ENCODE measurements at places on chromosomes 1 and 21.

GRCh38 chr1:176919386-176920378 is 244.8 kb downstream of the ASTN1 start:
- DNase-seq, result no peak

DNA sequence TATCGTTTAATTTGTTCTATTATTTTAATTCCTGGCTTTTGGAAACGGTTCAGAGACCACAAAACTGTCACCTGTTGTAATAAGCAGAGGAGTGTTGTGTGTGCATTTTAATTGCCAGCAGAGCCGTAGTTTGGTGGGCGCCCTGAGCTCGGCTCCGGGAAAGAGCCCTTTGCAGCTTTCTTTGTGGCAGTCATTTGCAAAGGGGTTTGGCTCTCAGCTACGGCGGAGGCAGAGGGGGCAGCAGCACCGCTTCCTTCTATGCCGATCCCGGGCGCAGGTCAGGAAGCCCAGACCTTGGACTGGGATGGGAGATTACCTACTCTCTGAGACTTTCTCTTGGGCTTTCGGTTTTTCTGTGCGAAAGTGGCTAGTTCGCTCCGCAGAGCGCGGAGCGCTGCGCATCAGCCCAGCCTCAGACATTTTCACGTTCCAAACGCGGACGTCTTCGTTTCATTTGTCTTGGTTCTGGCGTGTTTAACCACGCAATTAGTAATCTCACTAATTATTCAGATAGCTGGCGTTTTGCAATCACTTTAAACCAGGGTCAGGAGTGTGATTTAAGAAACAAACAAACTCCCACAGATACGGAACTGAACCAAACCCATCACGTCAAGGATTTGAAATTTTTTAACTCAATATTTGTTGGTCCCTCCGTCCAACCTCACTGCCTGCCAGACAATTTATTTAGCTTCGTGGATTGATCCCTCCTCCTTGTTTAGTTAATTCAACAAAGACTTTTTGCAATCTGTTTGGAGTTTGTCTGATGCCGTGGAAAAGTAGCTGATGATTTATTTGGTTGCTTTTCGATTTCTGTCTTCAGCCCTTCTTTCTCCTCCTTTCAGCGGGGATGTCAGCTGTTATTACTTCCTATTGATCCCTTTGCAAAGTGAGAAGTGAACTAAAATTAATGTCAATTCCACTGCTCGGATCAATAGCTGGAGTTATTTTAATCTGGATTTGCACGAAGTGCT is 3.9 kb downstream of the RNF220 start:
- no peak for DNase-seq

GRCh38 chr1:161054805-161055204 is 9.0 kb upstream of the USF1 start:
- DNase-seq, result no peak

DNA sequence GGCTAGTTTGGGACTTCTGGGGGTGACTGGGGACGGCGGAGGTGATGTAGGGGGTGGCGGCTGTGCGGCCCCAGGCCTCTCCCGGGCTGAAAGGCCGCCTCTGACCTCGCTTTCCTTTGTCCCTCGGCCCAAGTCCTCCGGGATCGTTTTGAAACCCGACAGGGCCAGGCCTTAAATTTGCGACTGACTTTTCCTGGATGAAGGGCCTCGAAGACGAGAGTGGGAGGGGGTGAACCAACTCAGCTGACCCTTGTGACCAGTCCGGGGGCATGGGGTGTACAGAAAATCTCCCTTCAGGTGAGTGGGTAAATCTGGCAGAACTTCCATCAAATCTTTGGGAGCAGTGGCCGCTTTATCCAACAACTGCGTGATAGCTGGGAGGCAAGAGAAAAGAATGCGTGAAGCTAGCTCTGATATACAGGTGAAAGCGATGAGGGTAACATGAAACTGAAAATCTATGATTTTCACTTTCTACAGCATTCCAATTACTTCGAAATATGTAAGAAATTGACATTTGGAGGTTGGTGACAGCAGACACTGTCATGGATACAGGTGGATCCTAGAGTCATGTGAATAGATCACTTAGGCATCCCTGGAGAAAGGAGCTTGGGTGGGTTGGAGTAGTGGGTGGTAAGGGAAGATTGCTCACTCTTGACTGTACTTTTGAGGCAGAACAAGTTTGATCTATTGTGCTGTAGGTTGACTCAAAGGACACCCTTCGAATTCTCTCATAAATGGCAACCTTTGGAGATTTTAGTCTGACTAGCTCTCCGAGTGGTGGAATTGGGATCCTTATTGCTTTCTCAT is 885 bp downstream of the AHCYL1 start:
- no peak for DNase-seq

- no peak for DNase-seq
These were observed 60.5 kb upstream of the PRMT6 start for GRCh38 chr1:106995970-106996369.

DNA sequence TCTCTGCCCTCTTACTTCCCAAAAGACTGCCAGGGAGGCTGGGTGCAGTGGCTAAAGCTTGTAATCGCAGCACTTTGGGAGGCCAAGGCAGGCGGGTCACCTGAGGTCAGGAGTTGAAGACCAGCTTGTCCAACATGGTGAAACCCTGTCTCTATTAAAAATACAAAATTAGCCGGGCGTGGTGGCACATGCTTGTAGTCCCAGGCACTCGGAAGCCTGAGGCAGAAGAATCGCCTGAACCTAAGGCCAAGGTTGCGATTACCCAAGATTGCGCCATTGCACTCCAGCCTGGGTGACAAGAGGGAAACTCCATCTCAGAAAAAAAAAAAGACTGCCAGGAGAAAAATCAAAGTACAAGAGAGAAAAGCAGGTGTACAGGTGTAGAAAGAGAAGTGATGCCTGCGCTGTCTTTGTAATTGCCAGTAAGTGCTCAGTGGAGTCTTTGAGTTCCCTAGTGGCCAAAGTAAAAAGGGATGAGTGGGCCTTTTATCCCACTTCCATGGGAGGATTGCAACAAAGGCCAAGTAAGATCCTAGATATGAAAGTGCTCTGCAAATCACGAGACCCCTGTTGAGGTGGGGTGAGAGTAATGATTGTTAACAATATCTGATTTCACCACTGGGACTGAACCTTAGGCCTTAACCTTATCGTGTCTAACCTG is 94.7 kb upstream of the WNT4 start:
- DNase-seq, result no peak

DNA sequence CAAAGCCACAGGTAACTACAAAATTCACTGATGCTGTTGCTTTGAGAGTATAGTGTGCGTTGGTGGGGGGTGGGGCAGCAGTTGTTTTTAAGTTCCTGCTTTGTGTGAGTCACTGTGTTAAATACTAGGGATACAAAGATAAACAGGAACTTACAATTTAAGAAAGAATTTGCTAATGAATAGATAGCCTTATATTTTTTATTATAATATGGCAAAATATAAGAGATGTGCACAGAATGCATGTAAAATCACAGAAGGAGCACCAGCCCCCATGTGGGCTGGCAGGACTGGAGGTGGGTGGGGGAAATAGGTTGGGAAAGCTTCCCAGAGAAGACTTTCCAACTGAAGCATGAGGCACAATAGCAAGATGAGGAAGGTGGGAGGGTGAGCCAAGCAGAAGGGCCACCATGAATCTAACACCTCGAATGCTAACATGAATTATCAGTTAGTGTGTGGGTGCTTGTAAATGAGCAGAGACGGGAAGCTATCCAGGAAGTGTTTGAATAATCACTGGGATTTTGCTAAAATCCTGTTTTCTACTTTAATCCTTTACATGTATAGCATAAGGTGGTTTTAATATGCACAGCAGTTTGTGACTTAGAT is 57.0 kb upstream of the RAVER2 start:
- DNase-seq, result no peak

DNA sequence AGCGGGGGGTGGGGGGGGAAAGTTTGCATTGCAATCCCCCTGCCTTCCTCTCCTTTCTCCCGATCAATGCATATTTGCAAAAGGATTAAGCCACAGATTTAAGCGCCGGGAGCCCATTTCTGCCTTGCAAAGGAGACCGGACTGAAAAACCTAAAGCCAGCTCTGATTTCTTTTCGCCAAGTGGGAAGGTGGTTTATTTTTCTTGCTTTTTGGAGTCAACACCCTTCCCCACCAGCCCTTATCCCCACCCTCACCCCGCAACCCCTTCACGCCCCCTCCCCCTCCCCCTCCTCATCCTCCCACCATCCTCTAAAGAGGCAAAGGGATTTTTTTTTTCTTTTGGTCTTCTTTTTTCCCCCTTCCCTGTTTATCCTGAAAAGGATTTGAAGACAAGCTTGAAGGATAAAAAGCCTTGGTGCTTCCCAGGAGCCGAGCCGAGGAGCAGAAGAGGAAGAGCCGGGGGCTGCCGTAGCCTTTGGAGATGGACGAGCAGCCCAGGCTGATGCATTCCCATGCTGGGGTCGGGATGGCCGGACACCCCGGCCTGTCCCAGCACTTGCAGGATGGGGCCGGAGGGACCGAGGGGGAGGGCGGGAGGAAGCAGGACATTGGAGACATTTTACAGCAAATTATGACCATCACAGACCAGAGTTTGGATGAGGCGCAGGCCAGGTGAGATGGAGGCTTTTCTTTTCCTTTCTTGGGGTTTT is 513 bp downstream of the PBX1 start:
- no peak for DNase-seq

GRCh38 chr1:184080309-184080708 is 28.8 kb downstream of the TSEN15 start:
- DNase-seq, result no peak

GRCh38 chr21:28752131-28752530 is 240.5 kb downstream of the LTN1 start:
- no peak for DNase-seq

GRCh38 chr1:16250524-16251251 is 13.7 kb upstream of the CPLANE2 start:
- DNase-seq, result no peak

GRCh38 chr1:23007106-23007505 is 8.5 kb downstream of the TEX46 start:
- DNase-seq, result no peak

DNA sequence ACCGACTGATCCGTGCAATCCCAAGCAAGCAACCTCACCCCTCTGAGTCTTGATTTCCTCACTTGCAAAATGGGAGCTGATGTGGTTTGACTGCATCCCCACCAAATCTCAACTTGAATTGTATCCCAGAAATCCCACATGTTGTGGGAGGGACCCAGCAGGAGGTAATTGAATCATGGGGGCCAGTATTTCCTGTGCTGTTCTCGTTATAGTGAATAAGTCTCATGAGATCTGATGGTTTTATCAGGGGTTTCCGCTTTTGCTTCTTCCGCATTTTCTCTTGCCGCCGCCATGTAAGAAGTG is 58.4 kb downstream of the FHAD1 start:
- no peak for DNase-seq

DNA sequence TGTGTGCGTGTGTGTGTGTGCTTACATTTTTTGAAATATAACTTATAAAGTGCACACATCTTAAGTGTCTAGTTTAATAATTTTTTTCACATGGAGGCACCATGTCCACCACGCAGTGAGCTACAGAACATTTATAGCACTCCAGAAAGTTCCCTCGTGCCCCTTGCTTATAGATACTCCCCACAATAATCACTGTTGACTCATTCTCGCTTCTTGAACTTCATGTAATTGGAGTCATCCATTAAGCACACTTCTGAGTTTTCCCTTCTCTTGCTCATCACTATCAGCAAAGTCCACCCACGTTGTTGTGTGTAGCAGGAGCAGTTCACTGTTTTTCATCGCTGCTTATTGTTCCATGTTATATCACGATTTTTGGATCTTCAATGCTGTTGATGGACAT is 78.4 kb upstream of the DISP3 start:
- DNase-seq, result no peak

DNA sequence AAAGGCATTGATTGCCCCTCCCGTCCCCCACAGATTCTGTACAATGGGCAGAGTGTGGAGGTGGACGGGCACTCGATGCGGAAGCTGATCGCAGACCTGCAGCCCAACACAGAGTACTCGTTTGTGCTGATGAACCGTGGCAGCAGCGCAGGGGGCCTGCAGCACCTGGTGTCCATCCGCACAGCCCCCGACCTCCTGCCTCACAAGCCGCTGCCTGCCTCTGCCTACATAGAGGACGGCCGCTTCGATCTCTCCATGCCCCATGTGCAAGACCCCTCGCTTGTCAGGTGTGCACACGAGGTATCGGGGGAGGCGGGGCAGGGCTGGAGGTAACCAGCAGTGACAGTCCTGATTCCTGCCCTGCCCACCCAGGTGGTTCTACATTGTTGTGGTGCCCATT is 44.8 kb upstream of the KDM4A start:
- no peak for DNase-seq

DNA sequence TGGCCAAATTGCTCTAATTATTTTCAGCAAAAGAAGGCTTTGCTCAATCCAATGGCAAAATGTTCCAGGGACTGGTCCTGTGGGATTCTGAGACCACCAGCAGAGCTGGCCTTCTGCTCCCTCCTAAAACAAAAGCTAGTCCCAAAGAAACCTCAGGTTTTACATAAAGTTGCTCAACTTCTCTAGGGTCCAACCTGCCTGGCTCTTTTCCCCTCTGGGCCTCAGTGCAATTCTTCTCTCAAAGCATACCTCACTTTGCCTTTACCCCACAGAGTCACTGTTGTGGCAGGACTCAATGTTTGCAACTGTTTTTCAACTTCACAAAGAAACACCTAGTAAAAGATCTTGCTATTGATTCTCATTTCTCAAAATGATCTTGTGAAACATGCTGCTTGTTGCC is 39.8 kb downstream of the TBX15 start:
- DNase-seq, result no peak

GRCh38 chr1:43243299-43243698 is 26.5 kb upstream of the TMEM125 start:
- DNase-seq, result no peak

GRCh38 chr1:23506376-23507107 is 22.6 kb upstream of the ASAP3 start:
- DNase-seq, result no peak

GRCh38 chr1:160404094-160404493 is 3.7 kb downstream of the VANGL2 start:
- no peak for DNase-seq

DNA sequence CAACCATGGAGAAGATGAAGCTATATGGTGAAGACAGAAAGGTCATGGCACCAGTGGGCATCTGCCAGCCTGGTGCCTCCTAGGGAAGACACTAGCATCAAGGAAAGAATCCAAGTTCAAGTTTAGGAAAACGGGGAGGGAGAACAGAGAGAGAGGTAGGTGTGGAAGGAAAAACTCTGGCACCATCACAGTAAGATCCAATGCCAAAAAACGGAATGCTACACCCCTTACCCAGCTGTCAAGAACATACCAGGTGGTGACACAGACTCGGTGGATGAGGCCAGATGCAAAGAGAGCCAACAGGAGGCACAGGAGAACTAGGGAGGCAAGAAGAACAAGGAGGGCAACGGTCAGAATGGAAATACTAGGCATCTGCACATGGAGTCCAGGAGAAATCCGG is 3.6 kb downstream of the KRTCAP2 start:
- DNase-seq, result no peak

DNA sequence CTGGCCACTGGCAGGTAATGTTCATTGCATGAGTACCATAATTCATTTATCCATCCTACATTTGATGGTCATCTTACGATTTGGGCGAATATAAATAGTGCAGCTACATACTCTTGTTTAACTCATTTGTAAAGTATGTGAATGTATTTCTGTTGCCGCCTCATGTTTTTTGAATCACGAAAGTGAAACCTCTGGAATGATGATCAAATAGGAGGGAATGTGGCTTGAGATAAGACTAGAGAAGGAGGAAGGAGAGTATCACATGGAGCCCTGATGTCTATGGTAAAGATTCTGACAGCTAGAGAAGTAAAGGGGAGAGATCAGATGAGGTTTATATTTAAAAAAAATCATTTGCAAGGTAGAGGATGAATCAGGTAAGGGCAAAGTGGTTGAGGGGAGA is 8.0 kb downstream of the MRPS14 start:
- no peak for DNase-seq

- no peak for DNase-seq
These were observed 543.2 kb upstream of the CAMK1G start for GRCh38 chr1:209040351-209040750.

Data from activated T-cell treated with anti-CD3 and anti-CD28 coated beads for 24 hours (primary cell).